ENCODE measurements at places on chromosomes 1 and 21.

DNA sequence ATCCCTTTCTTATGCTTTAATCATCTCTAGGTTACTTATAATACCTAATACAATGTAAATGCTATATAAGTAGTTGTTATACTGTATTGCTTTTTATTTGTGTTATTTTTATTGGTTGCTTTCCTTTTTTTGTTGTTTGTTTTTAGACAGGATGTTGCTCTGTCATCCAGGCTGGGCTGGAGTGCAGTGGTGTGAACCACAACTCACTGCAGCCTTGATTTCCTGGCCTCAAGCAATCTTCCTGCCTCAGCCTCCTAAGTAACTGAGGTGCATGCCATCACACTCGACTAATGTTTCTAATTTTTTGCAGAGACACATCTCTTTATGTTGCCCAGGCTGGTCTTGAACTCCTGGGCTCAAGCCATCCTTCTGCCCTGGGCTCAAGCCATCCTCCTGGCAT, 26.9 kb downstream of the KRTAP19-8 start:
- no peak for DNase-seq

DNA sequence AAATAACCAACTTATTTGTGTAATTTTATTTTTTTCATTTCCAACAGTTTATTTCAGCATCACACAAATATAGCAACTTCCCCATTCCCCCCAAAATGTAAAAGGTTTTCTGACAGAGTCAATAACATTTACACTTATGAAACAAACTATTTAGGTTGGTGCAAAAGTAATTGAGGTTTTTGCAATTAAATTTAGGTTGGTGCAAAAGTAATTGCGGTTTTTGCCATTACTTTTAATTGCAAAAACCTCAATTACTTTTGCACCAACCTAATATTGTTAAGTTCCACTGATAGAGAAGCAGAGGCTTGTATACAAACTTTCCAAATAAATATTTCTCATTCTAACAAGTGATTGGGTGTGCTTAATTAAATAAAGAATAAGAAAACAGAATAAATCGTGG, 270.9 kb upstream of the DUSP10 start:
- DNase-seq = no peak

- no peak for DNase-seq
Observed at GRCh38 chr1:210496063-210496462, 167.4 kb downstream of the HHAT start.

DNA sequence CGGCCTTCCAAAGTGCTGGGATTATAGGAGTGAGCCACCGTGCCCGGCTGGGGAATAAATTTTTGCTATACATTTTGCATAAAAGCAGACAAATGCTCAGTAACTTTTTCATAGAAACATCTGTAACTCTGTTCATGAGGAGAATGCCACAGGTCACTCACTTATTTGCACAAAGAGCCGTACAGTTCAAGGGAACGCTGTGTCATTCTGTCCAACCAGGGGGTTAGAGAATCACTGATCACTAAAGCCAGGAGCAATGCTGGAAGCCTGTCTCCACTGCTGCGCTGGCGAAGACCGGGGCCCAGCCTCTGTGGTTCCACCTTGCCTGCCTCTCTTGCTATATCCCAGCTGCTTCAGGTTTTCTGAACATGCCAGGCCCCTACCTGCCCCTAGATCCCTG, 58.3 kb downstream of the RUNX1 start:
- DNase-seq = no peak
